ELF-1 (cell line): ENCODE measurements at places on chromosomes 3 and 15.

- no peak for DNase-seq
Measured at GRCh38 chr3:143002083-143002712, 828 bp downstream of the U2SURP start.

DNA sequence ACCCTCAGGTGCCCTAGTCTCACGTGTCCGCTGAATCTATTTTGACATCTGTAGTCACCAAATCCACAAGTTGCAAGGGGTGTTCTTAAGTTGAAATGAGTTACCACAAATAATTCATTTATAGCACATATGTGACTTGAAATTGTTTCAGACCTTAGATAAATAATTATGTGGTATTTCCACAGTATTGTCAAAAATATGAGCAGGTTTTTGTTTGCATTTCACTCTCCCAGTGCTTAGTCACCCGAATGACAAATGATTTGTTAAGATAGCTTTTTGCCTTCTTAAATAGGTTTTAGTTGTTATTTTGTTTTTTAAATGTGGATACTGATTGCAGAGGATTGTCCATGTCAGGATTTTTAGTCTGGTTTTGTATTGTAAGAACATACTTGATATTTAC, 2.6 kb downstream of the MFSD1 start:
- no peak for DNase-seq

DNA sequence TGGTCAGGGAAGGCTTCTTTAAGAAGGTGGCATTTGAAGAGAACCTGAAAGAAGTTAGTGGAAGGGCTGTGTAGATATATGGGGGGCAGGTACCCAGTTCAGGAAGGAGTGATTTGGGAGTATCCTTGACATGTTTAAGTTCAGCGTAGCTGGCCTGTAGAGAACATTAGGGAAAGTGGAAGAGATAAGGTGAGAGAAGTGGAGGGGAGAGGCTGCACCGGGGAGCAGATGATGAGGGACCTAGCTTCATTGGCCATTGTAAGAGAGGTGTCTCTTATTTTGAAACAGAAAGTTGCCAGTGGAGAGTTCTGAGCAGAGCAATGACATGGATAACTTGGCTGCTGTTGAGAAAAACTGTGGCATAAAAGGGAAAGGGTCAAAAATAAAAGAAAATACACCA, 44.6 kb upstream of the MME start:
- no peak for DNase-seq

DNA sequence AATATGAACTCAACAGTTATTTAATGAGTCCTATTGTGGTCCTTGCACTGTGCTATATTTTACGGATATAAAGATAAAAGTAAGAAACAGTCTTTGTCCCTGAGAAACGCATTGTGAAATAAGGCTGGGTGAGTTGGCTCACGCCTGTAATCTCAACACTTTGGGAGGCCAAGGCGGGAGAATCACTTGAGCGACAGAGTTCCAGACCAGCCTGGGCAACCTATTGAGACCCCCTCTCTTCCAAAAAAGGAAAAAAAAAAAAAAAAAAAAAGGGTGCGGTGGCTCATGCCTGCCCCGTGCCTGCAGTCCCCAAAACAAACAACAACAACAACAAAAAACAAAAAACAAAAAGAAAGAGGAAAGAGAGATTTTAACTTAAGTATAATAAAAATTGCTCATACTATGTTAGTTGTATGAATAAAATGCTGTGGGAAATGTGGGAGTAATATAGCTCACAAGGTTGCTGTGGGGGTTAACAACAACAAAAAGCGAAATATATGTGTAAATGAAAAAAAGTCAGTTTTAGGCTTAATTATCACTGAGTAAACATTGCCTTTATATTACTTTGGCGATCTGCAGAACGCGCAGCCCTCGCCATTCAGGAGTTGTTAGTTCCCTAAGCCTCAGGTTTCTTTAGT, 461 bp upstream of the FNDC3B start:
- peak; percentile 33 for DNase-seq

DNA sequence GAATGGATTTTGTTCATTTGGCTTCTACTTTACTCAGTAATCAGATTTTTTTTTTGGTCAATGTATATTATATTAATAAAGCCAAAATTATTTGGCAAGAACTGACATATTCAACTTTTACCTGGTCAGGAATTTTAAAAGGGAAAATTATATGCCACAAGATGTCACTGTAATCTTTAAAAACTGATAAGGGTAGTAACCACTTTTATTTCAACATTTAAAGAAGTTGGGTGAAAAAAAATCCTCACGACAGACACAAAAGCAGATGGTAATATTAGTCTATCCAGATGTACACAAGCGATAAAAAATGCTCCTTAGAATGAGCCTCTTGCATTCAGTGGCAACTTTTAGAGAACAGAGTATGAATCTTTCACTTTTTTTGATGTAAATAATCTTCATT, 101.9 kb downstream of the SERPINI1 start:
- no peak for DNase-seq

- no peak for DNase-seq
Measured at GRCh38 chr3:134610432-134611385, 40.1 kb downstream of the KY start.

DNA sequence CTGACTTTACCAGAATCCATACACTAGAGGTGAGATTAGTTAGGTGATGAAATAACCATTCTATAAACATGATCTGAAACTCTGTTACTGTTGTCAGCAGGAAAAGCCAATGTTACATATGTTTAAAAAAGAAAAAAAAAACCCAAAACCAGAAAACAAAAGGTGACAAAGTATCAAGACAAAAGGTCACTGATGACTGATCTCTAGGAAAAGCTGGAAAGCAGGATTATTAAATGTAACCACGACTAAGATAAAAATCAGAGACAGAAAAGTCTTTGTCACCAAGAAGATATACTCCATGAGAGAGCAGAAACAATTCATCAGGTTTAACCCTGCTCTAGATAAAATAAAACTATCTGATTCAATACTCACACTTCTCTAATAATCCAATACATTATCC, 5.4 kb upstream of the SETD5 start:
- no peak for DNase-seq

DNA sequence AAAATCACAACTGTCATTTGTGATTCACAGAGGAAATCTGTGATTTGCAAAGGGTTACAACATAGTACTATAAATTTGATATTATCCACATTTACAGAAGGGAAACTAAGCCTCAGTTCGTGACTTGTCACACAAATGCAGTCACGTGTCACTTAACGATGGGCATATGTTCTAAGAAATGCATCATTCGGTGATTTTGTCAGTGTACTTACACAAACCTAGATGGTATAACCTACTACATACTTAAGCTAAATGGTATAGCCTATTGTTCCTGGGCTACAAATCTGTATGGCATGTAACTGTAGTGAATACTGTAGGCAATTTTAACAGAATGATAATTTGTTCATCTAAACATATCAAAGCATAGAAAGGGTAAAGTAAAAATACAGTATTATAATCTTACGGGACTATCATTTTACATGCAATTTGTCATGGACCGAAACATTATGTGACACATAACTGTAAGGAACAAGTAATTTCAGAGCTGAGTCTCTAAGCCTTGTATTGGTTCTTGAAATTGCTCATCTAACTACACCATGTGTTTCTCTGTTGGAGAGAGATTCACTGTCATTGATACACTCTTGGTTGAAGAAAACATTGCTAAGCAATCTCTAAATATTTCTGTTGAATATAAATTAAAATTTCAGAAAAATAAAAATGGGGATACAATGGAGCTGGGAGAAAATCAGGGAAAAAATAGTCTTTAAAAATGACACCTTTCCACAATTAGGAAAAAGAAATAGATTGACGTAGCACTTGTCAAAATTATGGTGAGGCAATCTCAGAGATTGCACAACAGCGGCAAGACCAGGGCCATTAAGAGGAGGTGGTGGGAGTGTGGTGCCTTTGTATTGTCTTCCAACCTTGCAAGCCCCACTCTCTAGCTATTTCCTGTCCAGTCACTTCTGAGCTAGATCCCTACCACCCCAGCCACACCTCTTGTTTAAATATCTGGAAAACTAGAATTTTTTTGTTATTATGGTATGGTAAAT, 645.8 kb upstream of the TBL1XR1 start:
- no peak for DNase-seq

DNA sequence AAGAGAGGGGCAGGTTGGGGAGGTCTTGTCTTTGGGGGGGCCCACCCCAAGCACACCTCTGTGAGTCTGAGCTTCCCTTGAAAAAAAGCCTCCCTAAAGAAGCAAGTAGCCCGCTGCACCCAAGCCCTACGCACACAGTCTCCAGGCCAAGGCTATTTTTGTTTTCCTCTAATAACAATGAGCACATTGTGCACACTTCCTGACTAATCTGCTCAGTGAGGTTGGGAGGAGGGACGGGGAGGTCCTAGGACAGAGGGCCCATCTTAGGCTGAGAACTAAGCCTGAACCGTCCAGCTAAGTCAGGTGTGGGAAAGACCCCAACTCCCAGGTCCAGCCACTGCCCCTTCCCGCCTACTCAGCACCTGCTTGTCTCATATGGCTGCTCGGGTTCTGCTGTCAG, 87.2 kb downstream of the HMG20A start:
- DNase-seq: peak; percentile 2

DNA sequence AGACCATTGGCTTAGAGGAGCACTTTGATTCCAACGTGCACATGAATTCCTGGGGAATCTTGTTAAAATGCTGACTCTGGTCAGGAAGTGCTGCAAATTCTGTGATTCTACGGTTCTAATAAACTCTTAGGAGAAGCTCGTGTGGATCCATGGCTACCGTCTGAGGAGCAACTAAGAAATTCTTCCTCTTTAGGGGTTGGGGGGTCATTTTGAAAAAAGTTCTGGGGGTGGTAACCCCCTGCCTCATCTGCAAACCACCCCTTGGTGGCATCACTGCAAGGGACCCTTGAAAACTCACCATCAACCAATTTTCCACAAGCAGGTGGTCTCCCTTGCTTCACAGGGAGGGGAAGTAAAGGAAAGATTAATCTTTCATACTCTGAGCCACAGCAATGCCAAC, 52.2 kb upstream of the IGF1R start:
- DNase-seq: no peak

DNA sequence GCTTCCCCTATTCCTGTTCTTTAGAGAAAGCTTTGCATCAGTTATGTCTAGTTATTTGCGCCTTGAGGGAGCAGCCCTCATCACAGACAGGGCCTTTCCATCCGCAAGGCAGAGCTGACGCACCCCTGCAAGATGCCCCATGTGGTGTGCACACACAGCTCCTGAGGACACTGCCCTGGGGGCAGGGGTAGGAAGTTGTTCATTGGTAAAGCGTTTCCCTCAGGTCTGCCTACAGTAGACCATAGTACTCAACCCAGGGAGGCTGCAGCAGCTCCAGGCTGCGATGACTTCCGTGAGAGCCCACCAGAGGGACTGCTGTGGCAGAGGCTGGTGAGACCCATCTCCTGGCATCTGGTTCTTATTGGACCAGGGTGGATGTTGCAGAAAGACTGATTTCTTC, 55.1 kb upstream of the PLXNA1 start:
- DNase-seq: peak; percentile 35

DNA sequence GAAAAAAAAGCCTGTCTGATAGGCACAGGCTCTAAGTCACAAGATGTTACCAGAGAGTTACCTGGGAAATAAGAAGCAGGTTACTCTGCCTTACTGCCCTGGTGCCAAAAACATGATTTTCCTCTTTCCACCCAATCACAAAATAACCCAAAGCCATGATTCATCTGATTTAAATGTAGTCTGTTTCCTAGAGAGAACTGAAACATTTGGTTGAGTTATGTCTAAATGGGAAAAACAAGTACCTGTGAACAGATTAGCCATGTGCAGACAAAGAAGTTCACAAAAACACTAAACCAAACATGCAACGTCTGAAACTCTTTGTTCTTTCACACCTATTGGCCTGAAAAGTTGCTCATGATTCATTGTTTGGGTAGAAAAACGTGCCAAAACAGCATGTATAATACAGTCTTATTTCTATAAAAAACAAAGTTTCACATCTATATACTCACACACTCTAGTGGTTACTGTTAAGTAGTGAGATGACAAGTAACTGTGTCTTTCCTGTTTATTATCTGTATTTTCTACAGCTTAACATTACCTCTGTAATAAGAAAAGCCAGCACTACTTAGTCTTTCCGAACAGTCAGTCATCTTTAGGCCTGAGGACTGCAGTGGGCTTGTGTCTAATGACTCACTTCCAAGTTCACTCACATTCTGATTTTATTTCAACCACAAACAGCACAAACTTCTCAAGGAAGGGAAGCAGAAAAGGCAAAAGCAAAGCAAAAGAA, 30.2 kb downstream of the FAM174B start:
- no peak for DNase-seq

DNA sequence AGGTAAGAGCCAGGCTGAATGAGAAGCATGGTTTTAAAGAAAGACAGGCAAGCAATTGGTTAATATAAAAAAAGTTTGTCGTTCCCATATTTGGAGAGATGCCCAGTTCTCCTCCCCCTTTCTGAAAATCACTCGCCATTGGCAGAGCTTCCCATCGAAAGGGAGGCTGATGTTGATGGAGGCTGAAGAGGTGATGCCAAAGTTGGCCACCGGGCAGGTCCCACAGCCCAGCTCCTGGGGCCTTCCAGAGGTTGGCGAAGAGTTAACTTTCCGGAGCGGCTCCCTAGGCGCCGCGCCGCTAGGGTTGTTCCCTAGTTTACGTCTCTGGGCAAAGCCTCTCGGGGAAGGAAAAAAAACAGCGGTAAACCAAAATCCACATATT, 793 bp downstream of the PCOLCE2 start:
- DNase-seq: peak; percentile 80

GRCh38 chr3:151843275-151843674, 29.4 kb downstream of the AADAC start:
- no peak for DNase-seq

- no peak for DNase-seq
Measured at GRCh38 chr3:102068736-102069135, 219.4 kb downstream of the NFKBIZ start.

- DNase-seq: no peak
Measured at GRCh38 chr3:28186748-28187147, 54.7 kb upstream of the CMC1 start.

GRCh38 chr15:90287101-90287500, 21.6 kb downstream of the NGRN start:
- no peak for DNase-seq

- no peak for DNase-seq
Measured at GRCh38 chr3:75115695-75116094, 501.2 kb upstream of the CNTN3 start.

- DNase-seq: no peak
Measured at GRCh38 chr15:60787837-60788691, 309.1 kb upstream of the ICE2 start.

GRCh38 chr3:63331520-63331919, 53.4 kb downstream of the SYNPR start:
- DNase-seq: no peak

- DNase-seq: no peak
Measured at GRCh38 chr3:60573494-60573893, 677.8 kb downstream of the FHIT start.

GRCh38 chr15:29465196-29465595, 195.6 kb upstream of the NSMCE3 start:
- no peak for DNase-seq

- DNase-seq: peak; percentile 30
Measured at GRCh38 chr3:127320529-127321121, 32.8 kb upstream of the PRR20G start.
